ENCODE measurements at places on chromosomes 11 and 22.

DNA sequence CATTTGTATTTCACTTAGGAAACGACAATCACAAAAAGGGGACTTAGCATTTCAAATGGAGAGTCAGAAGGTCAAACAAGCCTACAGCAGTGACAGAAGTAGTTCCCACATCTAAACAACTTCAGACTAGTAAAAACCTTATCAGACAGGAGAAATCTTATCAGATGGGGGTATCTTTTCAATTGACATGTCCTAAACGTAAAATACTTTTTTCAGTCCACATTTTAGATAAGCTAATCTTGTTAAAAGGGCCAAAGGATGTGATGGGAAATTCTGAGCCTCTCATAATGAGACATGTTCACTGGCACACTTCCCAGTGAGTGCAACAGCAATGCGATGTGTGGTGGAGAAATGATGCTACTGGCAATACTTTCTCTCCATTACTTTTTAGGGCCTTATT lies 2.4 kb downstream of the MAPK1 start:
- peak; percentile 20 for DNase-seq

- no peak for DNase-seq
Observed at GRCh38 chr11:118060081-118060661, 16.7 kb upstream of the TMPRSS4 start.

- no peak for DNase-seq
Observed at GRCh38 chr22:19799322-19800190, 39.0 kb downstream of the TBX1 start.

DNA sequence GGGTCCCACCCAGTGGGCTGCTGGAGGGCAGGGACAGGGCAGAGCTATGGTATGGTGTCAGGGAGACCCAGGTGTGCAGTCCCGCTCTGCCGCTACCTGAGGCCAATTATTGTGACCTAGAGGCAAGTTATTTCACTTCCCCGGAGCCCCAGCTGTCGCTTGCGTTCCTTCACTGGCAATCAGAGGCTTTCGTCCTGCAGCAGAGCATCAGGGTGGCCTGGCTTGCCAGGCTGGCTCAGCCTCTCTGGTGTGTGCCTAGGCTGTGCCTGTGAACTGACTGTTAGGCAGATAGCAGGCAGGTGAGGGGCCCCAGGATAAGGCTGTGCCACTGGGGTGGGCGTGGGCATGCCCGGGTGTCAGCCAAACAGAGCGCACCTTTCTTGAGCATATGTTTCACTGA lies 31.4 kb downstream of the GLB1L2 start:
- DNase-seq: no peak

- DNase-seq: no peak
Observed at GRCh38 chr11:113504071-113504470, 28.9 kb upstream of the DRD2 start.

GRCh38 chr11:108624196-108624925 lies 30.8 kb upstream of the EXPH5 start:
- no peak for DNase-seq

- no peak for DNase-seq
Observed at GRCh38 chr11:119791701-119792151, 62.7 kb upstream of the NECTIN1 start.

Data from CD4-positive, alpha-beta T cell treated with Interleukin-15 for 4 hours (primary cell).